Activated CD4-positive, alpha-beta memory T cell treated with anti-CD3 and anti-CD28 coated beads, Interleukin-2, amount 10 ng/mL, durations not matched to agents 7 days and 5 days (primary cell): ENCODE measurements at places on chromosomes 1 and 21. TPM values are rescaled to one million over a fixed set of nuclear protein-coding genes. Genes with fewer than 3 reads are reported as not detected.

DNA sequence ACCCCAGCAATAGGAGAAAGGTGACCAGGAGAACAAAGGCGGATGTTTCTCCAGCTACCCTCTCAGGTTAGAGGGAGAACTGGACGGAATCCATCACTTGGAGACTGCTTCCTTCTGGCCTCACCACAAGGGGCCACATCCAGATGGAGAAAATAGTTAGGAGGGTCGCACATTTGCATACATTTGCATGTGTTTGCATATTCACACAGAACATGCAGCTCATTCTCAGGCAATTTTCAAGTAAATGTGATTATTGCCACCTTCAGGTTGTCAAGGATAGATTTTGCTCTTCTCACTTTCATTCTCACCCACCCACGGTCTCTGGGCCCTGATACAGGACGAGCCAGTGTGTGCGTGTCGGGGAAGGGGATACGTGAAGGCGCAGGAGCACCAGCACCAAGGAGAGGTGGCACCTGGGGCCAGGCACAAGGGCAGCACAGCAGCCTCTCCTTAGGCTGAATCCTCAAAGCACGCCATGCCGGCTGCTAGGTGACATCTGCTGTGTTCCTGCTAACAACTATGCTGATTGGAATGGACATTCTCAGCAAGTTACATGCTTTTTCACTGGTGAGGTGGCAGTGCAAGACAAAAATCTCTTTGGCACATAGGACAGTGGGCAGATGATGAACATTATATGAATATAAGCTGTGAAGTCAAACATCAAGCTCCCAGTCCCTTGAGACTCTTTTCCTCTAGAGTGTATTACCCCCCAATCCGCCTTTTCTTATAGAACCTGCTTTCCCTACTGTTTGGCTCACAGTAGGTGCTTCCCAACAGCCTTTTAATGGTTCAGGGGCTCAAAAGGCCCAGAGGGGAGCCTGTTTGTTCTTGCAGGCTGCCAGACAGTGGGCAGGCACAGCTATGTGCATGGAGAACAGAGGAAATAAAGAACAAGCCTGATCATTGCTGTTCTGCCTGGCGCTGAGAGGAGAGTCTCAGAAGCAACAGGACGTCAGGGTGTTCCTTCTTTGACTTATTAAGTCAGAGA is 14.3 kb downstream of the ACKR1 start:
- no peak for DNase-seq

GRCh38 chr1:8846263-8846662 is 28.8 kb upstream of the RERE start:
- DNase-seq = no peak

GRCh38 chr1:221832617-221833016 is 90.7 kb upstream of the DUSP10 start:
- DNase-seq = no peak

Gene CAMSAP2
- total RNA-seq = 0.78 TPM

- DNase-seq = no peak
These were observed 29.3 kb upstream of the NFASC start for GRCh38 chr1:204841316-204841715.

GRCh38 chr1:39539252-39539790 is 37.3 kb downstream of the PABPC4 start:
- peak; percentile 62 for DNase-seq
